ENCODE measurements at places on chromosomes 1 and 21.
A peak's percentile ranks its signal among the peaks of the same experiment; 100 is the strongest.

DNA sequence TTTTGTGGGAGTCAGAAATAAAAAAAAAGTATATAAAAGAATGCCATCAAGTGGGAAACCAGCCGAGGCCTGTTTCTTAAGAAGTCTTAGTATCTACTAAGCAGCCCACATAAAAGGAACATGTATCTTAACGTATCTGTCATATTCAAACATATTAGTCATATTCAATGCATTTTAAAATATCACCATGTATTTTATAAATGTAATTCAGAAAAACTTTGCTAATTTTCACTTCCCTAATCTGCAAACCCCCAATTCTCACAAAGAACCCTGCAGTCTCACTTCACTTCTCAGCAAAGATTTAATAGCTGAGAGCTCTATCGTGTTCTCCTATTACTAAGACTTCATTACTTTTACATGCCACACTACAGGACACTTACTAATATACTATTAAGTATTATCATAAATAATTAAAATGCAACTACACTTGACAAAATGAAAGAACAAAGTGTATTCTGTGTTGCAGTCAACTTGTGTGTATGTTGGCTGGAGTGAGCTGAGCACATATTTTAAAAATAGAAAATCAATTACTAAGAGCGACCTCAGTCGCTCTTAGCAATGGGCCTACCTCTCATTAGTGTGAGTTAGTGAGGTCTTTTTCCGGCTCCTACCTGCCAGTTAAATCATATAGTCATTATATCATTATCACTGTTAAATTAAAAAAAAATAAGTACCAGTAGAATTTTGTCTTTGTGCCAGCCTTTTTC is 484.3 kb downstream of the LMO4 start:
- no peak for DNase-seq

- DNase-seq: peak; percentile 100
These were observed 43.7 kb downstream of the MEF2D start for GRCh38 chr1:156456625-156457465.

DNA sequence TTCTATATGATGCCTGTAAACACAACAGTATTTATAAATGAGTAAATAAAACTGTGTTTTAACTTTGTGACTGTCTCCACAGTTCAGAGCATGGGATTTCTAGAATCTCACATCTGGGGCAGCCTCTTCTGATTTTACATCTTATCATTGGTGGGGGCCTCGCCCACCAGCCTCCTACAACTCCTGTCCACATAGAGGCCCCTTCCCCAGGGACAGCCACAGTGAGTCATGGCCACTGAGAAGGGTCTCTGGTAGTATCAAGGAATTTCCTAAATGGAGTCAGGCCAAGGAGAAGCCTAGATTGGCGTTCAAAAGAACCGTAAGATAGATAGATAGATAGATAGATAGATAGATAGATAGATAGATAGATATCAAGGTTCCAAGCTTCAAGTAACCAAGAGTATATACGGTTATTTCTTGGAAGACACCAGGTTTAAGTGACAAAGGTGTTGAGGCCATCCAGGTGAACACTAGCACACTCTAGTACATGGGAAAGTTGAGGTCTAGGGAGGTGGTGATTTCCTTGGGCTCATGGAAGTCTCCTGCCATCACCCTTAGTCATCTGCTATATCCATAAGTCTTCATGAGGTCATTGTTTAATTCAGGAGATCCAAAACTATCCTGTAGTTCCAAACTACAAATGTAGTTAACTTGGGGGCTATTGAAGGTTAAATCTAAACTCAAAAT is 121.6 kb downstream of the SYT2 start:
- DNase-seq: no peak

- DNase-seq: no peak
These were observed 77.3 kb downstream of the DHRS3 start for GRCh38 chr1:12540580-12541273.

- DNase-seq: no peak
These were observed 18.8 kb downstream of the TNFRSF9 start for GRCh38 chr1:7921796-7922195.

GRCh38 chr1:230375780-230376179 is 50.4 kb downstream of the PGBD5 start:
- no peak for DNase-seq

- no peak for DNase-seq
These were observed 130.6 kb downstream of the HHIPL2 start for GRCh38 chr1:222417264-222417663.

DNA sequence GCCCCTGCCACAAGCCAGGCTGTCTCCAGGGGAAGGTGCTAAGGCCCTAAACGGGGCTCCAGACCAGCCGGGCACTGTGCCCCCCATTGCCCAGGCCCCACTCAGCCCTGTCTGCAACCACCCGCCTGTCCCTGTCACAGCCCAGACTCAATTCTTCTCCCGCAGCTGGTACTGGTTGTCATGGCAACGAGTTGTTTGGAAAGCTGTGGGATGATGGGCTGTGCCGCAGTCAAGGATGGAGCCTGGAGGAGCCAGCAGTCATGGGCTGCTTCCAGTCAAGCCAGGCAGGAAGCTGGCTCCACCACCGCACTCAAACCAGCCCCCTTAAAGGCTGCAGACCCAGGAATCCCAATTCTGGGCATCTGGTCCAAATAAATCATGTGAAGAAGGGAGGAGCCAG is 4.2 kb downstream of the SPOCD1 start:
- DNase-seq: no peak

DNA sequence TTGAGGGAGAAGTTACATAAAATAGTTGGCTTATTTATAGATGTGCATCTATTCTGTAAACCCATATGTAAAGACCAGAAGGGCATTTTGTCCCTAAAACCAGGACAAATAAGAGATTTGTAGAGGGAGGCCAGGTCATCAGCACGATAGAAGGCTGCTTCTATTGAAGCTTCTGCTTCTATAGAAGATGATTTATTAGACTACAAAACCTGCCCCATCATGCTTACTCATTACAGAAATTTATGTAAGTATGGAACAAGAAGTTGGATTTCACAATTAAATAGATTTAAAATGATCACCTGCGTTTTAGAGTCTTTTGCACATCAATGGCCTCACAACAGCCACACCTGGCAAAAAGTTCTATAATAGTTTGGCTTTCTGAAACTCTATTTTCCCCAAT is 183.5 kb downstream of the DUSP10 start:
- DNase-seq: no peak

- no peak for DNase-seq
These were observed 11.8 kb downstream of the NUAK2 start for GRCh38 chr1:205309741-205310140.

DNA sequence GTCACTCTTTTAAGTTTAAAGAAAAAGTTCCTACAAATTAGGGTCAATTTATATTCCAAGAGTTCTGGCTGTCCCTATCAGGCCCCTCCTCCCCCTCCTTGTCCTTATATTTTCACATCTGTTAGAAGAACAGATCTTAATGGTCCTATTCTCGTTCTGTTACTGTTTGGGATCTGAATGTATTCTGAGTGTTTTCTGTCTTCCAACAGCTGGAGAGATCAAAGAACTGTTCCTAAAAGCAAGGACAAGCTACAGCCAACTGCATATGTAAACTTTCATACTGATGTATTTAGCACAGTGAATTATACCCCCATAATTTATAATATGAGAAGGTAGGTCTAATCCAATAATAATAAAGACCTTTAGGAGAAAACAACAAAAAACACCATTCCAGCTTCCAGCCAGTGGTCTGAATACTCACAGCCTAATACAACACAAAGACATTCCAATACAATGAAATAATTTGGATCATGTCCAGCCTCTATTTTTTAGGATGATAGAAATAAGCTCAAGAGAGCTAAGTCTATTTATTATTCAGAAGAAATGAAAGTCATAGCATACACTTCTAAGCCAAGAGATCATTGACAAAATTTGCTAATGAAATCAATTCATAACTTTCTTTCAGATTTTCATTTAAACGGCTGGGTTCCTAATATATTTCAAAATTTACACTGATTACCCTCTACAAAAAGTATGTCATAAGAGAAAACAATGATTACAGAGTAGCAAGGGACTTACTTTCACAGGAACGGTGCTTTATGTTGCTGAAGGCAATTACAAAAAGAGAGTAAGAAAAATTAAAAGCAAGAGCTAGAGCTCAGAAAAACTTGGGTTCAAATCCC is 25.3 kb downstream of the WLS start:
- DNase-seq: no peak

- DNase-seq: no peak
These were observed 42.2 kb upstream of the ATP1A1 start for GRCh38 chr1:116330846-116331245.

DNA sequence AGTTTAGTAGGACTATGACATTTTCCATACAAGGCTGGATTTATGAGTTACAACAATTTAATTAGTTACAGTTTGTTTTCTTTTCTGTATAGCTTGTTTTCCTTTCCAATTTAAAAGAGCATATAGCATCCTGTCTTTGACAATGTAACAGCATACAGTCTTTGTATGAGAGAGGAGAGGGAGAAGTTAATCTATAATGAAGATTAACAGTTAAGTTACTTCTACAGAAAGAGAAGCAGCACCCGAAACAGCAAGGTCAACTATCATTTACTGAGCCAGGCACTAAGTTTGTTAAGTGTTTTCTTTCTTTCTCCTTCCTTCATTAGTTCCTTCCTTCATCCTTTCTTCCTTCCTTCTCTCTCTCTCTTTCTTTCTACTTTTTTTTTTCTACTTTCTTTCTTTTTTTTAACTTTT is 52.3 kb upstream of the RAB4A start:
- no peak for DNase-seq

DNA sequence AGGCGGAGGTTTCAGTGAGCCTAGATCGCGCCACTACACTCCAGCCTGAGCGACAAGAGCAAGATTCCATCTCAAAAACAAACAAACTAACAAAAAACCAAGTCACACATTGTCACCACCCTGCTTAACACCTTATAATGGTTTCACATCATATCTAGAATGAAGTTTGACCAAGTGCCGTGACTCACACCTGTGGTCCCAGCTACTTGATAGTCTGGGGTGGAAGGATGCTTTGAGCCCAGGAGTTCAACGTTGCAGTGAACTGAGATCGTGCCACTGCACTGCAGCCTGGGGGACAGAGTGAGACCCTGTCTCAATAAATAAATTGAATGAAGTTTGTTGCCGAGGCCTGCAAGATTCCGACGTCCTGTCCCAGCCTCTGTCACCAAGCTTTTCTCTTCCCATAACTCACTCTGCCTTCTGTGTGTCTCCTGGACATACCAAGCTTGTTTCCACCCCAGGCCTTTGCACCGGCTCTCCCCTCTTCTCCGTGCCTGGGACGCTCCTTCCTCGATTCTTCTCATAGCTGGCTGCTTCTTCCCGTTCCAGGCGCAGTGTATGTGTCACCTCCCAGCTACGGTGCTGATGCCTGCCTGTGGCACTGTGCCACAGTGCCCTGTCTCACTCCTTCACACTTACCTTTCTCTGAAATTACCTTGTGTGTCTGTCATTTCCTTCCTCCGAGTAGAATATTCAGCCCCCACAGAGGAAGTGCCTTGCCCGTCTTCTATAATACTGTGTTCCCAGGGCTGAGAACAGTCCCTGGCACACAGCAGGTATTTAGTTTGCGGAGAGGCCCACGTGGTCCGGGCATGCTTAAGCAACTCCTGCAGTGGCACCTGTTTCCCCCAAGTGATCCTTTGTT is 3.8 kb upstream of the SELENON start:
- no peak for DNase-seq

- no peak for DNase-seq
These were observed 408.1 kb downstream of the SETD4 start for GRCh38 chr21:35652196-35652595.

GRCh38 chr1:186659890-186660341 is 20.3 kb downstream of the PTGS2 start:
- DNase-seq: no peak

DNA sequence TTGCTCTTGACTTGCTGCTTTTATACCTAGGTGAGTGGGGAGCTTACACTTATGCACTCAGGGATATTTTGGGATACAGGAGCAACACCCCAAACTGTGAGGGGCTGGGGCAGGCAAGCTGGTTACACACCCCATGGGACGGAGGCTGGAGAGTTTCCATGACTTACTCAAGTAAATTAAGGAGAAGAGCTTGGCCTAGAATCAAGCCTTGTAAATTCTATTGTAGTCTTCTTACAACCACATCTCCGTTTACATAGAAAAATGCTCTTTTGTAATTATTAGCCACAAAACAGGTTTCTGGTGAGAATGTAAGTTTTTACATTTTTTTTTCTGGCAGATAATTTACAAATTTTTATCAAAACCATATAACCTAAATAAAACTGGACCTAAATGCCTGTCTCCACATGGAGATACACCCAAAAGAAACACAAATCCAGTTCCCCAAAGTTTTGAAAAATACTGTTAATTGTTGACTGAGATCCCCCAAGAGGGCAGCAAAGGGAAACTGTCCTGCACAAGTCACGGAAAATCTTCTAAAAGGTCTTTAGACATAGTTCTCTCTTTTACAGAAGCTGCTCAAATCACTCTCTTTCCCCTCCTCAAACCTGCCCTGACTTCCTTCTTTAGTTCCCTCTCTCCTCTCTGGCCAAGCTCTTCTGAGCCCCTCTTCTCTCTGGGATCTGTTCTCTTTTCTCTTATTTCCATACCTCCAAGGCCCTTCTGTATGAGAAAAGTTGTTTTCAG is 134.0 kb downstream of the HIVEP3 start:
- DNase-seq: no peak

- no peak for DNase-seq
These were observed 717 bp downstream of the UBIAD1 start for GRCh38 chr1:11273595-11274234.

DNA sequence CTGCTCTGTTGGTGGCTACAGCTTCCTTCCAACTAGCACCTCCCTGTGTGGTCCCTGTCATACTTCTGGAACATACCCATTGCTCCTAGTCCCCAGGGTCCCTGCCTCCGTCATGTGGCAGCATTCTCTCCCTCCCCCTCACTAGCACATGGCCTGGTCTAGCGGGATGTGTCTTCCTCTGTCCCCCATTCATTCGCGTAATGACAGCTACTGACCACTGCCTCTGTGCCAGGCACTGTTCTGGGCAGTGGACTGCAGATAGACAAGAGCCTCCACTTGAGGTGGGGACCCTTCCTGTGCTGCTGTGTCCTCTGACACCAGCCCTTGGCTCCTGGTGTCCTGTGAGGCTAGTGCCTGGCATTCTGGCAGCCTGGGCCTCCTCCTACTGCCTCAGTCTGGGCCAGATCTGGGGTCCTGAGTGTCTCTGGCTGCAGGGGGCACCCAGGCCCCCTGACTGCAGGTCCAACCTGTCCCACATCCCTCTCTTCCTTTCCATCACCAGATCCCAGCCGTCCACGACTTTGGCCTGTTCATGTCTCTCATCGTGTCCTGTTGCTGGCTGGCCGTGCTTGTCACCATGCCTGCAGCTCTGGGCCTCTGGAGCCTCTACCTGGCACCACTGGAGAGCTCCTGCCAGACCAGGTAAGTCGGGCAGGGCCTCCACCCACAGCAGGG is 38.1 kb downstream of the DISP3 start:
- DNase-seq: peak; percentile 4
